ENCODE measurements at places on chromosomes 5 and 9.

GRCh38 chr9:36322462-36322861 lies 64.2 kb upstream of the GNE start:
- DNase-seq: no peak

DNA sequence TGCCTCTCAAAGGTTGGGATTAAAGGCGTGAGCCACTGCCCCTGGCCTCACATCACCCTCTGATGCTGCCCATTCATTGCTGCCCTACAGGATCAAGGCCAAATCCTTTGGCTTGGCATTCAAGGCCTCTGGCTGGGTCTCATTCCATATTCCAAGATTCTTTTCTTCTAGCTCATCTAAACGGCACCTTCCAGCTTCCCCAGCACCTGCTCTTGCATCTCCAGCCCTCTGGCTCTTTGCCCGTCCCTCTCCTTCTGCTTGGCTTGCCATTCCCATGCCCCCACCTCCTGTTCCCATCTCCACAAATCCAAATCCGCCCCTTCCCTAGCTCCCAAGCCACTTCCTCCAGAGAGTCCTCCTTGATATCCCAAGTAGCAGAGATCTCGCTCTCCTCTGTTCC lies 33.1 kb downstream of the CORO2A start:
- DNase-seq: no peak

- no peak for DNase-seq
These were observed 80.3 kb upstream of the RPS23 start for GRCh38 chr5:82358457-82358856.

- DNase-seq: no peak
These were observed 254.1 kb downstream of the PJA2 start for GRCh38 chr5:109155625-109156024.

DNA sequence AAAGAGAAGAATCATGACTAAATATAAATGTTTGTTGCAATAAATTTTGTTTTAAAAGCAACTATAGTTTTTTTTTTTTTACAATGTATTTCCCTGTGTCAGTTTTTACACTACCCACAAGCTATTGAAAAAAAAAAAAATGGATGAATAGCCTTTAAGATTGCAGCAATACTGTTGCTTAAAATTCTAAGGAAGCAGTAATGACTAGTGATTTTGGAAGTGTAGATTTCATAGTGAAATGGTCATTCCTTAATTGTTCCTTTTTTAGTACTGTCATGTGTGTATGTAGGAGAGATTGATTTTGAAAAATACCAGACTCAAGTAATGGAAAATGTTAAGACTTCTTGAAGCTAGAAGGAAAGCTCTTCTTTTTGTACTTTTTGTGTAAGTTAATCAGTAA lies 53.1 kb downstream of the NDUFS4 start:
- no peak for DNase-seq

- no peak for DNase-seq
These were observed 68.7 kb downstream of the SHB start for GRCh38 chr9:38000332-38000731.

Measured in stimulated activated CD4-positive, alpha-beta T cell treated with anti-CD3 and anti-CD28 coated beads, Interleukin-1b, Interleukin-23, amount 100 ng/mL, for 4 hours (primary cell).